ENCODE measurements at places on chromosomes 1 and 21. TPM values are rescaled to one million over a fixed set of nuclear protein-coding genes. Genes with fewer than 3 reads are reported as not detected.
A peak's percentile ranks its signal among the peaks of the same experiment; 100 is the strongest.

The GBP7 gene
- not detected for polyA plus RNA-seq

DNA sequence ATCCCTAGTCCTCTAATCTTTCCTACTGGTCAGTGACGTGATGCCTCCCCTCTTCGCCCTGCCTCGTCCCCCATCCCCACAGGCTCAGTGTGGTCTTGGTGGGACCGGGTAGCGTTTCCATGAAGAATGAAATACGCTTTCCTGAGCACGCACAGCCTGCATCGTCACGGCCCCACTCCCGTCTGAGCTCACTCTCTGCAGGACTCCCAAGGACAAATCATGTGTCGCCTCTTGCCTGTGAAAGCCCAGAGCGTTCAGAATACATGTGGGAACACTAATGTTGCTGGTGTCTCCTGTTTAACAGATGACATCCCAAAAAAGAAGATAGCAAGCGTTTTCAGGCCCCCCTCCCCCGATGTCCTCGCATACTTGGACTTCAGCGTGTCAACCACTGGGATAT is 49.2 kb downstream of the S100B start:
- DNase-seq = no peak

- DNase-seq = peak; percentile 42
Measured at GRCh38 chr21:35075546-35075945, 26.4 kb upstream of the RUNX1 start.

DNA sequence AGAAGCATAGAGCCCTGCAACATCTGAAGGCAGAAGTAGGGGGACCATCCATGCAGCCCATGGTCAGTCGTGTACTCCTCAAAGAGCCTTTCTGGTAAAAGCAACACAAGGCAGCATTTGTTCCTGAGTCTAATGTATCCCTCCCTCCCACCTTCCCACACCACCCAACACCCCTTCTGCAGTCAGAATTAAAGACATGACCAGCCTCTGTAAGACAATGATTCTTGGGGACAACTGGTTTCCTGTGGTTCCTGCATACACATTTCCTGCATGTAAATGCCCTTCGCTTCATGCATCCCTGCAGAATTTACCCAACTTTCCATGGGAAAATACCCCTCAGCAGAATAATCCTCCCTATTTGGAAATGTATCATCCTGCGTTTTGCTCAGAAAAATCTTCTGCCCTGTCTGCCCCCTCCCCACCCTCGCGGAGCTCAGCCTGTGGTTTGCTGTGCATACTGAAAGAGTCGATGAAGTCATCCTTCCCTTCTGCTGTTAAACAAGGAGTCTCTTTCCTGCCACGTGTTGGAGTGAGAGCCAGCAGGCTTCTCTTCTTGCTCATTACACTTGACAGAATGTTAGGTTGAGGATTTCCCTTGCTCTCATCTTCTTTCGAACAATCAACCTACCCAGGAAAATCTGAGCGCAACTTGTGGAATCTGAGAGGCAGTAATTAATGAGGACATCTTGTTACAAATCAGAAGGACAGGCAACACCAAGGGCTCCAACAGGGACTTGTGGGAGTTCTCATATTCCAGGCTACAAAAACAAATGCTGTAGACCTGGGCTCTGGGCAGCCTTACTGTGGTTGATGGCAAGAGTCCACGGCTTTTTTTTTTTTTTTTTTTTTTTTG is 4.7 kb downstream of the TNN start:
- DNase-seq = peak; percentile 41

The CXADR gene
- polyA plus RNA-seq = 3.2 TPM

DNA sequence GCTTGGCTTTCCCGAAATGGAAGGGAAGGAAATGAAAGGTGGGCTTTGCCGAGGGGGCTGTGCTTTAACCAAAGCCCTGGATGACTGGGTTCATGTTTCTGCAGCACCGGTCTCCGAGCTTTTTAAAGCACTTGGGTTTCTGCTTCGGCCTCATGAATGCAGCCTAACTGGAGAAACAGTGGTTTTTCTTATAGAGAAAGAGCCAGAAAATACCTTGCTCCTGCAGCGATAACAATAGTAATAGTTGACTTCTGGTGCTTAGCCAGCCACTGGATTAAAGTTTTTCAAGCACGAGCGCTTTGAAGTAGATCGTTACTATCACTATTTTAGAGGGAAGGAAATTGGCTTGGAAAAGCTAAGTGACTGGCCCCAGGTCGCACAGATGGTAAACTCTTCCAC is 500 bp upstream of the DOCK7 start:
- no peak for DNase-seq

DNA sequence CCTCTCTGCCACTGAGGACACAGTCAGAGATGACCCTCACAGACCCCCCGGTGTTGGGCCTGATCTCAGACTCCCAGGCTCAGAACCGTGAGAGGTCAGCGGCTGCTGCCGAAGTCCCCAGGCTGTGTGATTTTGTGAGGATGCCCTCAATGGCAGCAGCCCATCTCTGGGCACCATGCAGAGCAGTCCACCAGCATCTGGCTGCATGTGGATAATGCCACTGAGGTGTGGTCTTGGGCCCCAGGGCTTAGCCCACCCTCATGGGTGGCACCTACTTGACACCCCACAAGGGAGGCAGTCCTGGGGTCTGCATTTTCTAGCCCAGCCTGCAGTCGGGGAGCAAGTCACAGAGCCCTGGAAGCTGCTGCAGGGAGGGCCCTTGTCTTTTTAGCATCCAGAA is 5.5 kb upstream of the ACTRT2 start:
- no peak for DNase-seq

The MATN1 gene
- polyA plus RNA-seq = 0.13 TPM

DNA sequence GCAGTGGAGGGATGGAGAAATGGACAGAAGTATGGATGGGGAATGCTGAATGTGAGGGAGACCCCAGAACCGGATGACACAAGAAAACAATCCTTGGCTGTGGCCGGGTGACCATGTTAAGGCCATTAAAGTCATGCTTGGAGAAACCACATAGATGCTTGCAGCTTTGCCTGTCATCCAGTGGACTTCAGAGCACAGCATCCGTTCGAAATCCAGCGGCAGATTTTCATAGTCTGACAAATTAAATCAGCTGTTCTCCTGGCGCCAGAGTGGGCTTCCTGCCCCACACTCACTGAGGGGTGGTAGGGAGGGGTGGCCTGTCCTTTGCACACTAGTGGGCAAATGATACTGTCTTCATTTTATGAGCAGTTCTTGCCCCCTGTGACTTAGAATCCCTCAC is 35.1 kb downstream of the ABCG1 start:
- DNase-seq = no peak

The SMCP gene
- polyA plus RNA-seq = not detected

- DNase-seq = no peak
Measured at GRCh38 chr1:201399352-201400126, 415 bp upstream of the LAD1 start.

All from endothelial cell of umbilical vein (primary cell).